ENCODE measurements at places on chromosomes 16 and 17.

DNA sequence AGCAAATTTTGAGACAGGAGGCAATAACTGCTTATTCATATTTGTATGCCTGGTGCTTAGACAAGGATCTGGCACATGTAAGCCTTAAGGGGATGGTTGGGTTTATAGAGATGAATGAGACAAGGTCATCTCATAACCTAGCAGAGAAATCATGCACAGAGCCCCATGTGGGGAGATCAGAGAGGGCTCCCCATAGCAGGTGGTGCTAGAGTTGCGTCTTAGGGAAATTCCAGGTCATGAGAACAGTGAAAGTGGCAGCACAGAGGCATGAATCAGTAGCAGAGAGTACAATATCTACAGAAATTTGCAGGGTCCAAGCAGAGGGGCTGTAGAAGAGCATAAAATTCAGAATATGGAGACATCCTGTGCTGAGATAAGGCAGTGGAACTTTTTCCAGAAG is 57.3 kb downstream of the SLC6A2 start:
- no peak for DNase-seq

DNA sequence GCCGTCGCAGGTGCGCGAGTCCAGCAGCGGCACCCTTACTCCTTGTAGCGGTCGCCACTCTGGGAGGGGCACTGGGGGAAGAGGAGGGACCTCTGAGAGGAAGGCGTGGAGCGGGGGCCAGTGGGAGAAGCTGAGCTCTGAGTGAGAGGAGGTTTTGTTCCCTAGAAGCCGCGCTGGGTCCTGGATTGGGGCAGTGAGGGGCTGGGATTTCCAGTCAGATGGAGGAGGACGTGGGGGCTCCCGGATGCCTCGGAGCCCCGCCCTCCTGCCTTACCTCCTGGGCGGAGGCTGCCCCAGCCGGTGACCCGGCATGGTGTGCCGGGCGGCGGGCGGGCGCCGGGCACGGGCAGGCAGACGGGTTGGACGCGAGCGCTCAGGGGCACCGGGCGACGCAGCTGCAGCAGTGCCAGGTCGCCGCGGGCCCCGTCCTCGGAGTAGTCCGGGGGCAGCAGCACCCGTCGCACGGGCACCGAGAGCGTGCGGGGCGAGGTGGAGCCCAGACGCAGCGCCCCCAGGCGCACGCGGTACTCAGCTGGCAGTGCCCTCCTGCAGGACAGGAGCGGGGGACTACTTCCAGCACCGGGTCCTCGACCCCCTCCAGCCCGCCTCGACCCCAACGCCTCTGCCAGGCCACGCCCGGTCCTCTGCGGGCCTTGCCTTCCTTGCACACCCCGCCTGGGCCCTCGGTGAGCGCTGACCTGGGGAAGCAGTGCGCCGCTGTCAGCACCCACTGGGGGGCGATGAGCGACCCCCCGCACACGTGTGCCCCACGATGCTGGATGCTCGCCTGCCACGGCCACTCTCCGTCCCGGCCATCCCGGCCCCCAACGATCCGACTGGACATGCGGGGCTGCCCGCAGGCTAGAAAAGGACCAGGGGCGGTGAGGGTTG is 2.0 kb downstream of the PRSS33 start:
- no peak for DNase-seq

DNA sequence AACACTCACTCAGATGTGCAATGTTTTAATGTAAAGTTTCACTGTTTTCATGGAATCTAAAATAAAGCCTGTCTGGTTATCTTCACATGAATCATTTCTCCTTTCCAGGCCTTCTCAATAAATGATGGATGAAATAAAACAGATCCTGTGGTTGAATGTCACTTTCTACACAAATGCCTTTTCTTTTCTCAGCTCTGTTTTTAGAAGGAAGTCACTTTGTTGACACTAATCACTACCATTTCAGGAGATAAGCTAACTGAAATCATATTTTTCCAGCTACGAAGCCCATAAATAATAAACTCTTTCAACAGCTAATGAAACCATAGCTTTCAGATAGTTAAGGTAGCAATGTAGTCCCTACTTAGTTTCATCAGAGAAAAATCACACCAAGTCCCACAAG is 17.9 kb downstream of the NME2 start:
- no peak for DNase-seq

DNA sequence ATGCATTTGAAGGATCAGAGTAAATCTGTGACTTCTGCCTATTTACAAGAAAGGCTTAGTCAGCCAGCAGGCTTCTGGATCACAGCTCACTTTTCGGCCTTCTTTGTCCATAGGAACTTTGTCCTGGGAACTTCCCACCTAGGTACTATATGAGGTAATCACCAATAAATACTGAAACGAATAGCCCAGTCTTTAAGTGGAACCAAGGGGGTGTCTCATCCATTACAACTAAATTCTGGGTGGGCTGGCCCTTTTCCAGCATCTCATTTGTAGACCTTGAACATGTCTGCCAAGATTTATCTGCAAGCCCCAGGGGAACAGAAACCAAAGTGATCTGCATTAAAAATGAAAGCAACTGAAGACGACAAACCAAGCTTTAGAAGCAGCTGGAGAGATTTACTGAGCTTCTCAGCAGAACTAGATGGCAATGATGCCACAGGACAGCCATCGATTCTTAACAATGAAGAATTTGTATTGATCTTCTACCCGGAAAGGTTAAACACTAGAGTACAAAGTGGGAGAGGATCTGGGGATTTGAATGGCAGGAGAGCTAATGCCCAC is 55.5 kb downstream of the SNX11 start:
- no peak for DNase-seq

DNA sequence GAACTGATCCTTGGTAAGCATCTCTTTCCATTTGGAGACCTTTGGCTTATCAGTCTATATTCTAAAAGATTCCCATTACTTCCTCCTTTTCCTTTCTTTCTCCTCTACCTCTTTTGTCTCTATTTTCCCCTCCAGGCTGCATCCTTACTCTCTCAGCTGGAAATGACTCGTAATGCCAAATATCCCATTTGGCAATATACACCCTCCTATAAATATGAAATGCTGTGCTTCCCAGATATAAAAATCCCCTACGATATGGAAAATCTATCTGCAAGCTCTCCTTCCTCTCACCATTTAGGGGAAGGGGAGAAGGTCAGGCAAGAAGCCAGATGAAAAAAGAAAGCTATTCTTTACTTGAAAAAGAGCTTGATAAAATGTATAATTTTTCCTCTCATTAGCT is 39.9 kb downstream of the XPO6 start:
- DNase-seq, result no peak

GRCh38 chr17:12457493-12457892 is 208.2 kb upstream of the MYOCD start:
- DNase-seq, result no peak

DNA sequence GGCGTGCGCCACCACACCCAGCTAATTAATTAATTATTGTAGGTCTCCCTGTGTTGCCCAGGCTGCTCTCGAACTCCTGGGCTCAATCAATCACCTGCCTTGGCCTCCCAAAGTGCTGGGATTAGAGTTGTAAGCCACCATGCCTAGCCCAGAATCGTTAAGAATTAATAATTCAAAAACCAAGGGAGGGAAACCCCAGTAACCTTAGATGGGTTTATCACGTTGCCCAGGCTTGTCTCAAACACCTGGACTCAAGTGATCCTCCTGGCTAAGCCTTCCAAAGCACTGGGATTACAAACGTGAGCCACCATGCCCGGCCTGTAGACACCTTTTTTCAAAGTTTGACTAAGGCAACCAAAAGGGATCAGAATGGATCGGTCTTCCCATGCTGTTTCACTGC is 21.6 kb downstream of the CD300LF start:
- DNase-seq, result no peak

DNA sequence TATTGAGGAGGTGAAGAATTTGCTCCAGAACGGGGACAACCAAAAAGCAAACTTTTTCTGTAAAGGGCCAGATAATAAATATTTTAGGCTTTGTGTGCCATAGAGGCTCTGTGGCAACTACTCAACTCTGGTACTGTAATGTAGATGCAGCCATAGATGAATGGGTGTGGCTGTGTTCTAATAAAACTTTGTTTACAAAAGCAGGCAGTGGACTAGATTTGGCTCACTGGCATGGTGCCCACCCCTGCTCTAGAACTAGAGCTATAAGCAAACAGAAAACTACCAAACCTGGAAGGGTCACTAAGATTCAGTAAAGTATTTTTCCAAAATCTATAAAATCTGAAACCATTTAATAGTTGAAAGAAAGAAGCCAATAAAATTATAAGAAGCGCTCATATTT is 24.6 kb upstream of the SMURF2 start:
- no peak for DNase-seq

GRCh38 chr17:70609566-70609965 is 440.2 kb downstream of the KCNJ2 start:
- no peak for DNase-seq

GRCh38 chr16:55651841-55652824 is 3.7 kb upstream of the SLC6A2 start:
- no peak for DNase-seq

GRCh38 chr17:77295241-77295853 is 154.6 kb downstream of the SEC14L1 start:
- DNase-seq, result no peak

GRCh38 chr17:21272250-21272649 is 12.3 kb upstream of the MAP2K3 start:
- DNase-seq, result no peak

DNA sequence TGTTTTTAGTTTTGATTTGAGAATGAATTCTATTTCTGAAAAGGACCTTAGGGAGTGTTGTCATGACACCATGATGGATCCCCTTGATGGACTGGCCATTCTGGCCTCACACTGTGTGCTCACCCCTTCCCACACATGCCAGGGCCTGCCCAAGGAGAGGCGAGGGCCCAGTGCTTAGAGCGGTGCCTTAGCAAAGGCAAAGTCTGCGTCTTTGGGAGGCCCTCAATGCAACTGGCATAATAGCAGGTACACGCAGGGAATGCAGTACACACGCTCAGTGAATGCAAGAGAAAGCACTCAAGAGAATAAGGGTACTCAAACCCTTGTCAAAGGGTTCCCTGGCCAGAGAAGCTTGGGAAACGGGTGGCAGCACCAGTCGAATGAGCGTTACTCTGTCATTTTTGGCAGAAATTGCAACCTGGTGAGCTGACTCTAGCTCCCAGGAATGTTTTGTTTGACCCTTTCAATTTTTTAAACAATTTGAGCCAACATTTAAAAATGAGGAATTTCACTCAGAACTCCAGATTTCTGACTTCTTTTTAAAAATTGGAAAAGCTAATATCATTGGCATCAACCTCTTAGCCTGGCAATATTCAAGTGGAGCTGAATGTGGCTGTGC is 32.1 kb downstream of the NKD1 start:
- DNase-seq, result no peak

- no peak for DNase-seq
Observed at GRCh38 chr17:15398736-15399331, 57.4 kb upstream of the TEKT3 start.

DNA sequence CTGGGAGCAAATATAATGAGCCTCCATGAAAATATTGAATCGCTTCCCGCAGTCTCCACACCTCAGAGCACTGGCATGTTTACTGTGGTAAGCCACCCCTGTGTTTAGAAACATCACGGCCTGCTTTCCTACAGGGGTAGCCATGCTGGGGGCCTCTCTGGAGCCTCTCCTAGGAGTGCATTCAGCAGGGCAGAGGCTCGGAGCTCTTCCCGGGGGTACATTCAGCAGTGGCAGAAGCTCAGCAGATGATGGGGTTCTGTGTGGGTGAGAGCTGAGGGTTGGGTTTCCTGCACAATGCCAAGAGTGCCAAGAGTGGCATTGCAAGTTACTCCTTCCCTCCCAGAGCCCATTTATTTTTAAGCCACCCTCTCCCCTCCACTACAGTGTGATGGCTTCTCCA is 386.6 kb downstream of the SEC14L1 start:
- peak; percentile 6 for DNase-seq

DNA sequence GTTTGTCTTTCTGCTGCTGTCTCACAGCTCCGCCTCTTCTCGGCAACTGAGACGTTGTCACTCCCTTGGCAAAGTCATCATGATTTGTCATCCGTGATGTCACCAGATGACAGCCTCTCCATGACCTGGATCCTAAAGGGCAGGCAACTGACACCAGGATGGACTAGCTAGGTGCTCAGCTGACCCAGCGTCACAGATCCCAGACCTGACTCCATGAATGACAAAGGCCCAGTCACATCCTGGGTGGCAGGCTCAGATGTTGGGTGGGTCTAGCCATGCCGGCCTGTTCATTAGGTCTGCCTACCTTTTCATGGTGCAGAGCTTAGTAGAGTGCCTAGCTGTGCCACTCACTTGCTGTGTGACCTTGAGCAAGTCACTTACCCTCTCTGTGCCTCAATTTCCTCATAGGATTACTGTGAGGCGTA is 3.8 kb upstream of the TMEM238L start:
- no peak for DNase-seq

GRCh38 chr17:48760411-48760810 is 31.9 kb upstream of the HOXB13 start:
- DNase-seq, result no peak

DNA sequence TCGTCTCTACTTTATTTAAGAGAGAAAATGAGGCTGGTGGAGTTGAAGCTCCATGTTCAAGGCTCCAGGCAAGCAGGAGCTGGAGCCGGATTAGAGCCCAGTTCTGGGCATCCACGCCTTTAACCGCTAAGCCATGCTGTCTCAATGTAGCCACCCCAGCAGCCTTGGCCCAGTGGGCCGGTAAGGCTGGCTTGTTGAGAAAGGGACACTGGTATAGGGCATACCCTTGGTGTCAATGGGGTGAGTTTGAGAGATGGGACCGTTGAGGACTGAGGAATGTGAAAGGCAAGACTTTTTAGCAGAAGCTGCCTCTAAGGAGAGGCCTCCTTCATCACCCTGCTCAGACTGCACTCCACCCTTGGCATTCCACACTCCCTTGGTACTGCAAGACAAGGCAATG is 147.4 kb downstream of the CYLD start:
- no peak for DNase-seq

GRCh38 chr17:52470553-52470952 is 312.0 kb upstream of the CA10 start:
- DNase-seq, result no peak

GRCh38 chr16:2023092-2024031 is 3.3 kb upstream of the NHERF2 start:
- peak; percentile 94 for DNase-seq

DNA sequence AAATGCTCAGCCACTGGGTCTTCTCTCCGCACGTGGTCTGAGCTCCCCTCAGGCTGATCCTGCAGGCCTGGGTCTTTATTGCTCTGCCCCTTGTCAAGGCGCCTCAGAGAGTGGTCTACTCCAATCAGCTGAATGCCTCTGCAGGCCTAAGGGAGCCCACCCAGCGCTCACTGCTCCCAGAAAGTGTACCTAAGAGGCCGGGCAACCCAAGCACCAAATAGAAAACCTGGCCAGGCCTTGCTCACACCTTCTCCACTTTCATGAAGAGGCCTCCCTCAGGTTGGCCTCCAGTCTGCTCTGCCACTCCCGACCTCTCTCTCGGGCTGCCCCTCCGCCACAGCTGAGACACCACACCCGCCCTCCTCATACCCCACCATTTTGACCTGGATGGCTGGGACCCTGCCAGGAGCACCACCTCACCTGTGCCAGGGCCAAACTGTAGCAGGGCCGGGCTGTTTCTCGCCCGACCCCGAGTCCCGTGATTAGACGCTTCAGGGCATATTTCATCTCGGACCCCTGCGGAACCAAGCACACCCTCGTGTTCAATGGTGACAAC is 665 bp downstream of the MYBBP1A start:
- peak; percentile 19 for DNase-seq
